Right lobe of liver (tissue), 6 donors: ENCODE measurements at places on chromosomes 13 and 19.

DNA sequence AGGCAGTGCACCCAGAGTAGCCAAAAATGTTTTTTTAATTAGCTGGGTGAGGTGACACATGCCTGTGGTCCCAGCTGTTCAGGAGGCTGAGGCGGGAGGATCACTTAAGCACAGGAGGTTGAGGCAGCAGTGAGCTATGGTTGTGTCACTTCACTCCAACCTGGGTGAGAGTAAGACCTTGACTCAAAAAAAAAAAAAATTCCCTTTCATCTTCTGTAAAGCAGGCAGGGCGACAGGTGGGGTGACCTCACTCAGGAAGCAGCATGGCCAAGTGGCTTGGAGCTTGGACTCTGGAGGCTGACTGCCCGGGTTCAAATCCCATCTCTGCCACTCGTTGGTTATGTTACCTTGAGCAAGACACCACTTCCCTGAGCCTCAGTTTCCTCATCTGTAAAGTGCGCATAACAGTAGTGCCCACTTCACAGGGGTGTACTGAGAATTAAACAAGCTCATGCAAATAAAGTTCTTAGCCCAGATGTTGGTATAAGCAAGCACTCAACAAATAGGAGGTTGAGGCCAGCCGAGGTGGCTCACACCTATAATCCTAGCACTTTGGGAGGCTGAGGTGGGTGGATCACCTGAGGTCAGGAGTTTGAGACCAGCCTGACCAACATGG lies 48.3 kb downstream of the MAP4K1 start:
- no peak for DNase-seq

DNA sequence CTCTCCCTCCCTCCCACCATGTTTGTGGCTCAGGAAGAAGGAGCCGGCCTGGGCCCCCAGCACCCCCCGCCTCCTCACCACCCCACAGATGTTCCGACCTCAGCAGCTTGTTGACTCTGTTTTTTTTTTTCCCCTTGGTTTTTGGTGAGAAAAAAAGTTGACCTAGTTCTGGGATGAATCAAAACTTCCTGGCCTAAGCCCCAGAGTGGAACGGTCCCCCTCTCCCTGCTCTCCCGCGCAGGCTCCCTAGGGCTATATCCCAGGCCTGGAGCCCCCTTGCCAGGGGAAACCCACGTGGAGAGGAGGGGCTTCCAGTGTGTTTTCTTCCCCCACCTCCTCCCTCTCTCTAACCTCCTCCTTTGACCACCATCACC lies 4.0 kb downstream of the COL5A3 start:
- no peak for DNase-seq

DNA sequence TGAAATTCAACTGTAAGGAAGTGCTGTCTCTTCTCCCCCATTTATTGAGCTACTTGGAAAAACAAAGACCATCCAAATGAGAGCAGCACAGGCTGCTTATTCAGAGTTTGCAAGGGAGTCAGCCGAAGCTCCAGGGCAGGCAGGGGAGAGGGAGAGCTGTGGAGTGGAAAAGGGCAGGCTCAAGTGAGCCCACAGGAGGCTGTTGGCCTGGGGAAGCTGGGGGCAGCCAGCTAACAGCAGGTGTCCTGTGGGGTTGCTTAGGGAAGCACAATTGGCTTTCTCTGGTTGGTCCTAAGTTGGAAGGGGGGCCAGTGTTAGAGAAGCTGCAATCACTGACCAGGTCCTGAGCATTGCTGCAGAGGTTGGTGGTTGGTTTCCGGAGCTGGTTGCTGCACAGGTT lies 23.9 kb downstream of the SLC25A42 start:
- DNase-seq, result no peak

- peak; percentile 27 for DNase-seq
Measured at GRCh38 chr19:41707502-41707812, 969 bp upstream of the CEACAM5 start.

DNA sequence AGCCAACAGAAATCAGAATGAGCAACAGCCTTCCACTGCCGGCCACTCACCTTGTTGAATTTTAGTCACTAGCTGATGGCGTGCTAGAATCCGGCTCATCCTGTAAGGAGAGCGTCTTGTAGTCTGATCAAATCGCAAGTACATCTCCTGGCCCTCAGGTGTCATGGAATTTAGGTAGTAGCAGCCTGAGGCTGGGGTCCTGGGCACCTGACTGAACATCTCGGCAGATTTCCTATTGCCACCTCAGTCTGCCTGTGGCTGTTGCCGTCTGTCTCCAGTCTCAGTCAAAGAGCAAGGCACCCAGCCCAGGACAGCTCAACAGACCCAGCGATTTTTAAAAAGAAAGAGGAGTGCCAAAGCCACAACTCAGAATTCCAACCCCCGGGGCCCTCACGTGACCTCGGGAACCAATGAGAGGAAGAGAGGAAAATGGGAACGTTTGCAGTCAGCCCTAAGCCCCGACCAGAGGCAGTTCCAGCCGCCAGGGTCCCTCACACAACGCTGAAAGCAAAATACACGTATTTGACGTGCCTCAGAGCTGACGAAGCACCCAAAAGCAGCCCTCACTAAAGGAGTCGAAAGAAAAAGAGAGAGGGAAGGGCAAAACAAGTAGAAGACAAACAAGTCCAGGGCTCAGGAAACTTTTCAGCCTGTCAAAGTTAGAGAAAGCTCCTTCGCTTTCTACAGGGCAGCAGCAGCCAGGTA lies at the start of gene STARD13:
STARD13 (minus strand) TSS at position 336 of the 705 bp plus-strand sequence; CDS start at position 219, 117 bp downstream.
- DNase-seq, result peak; percentile 96

DNA sequence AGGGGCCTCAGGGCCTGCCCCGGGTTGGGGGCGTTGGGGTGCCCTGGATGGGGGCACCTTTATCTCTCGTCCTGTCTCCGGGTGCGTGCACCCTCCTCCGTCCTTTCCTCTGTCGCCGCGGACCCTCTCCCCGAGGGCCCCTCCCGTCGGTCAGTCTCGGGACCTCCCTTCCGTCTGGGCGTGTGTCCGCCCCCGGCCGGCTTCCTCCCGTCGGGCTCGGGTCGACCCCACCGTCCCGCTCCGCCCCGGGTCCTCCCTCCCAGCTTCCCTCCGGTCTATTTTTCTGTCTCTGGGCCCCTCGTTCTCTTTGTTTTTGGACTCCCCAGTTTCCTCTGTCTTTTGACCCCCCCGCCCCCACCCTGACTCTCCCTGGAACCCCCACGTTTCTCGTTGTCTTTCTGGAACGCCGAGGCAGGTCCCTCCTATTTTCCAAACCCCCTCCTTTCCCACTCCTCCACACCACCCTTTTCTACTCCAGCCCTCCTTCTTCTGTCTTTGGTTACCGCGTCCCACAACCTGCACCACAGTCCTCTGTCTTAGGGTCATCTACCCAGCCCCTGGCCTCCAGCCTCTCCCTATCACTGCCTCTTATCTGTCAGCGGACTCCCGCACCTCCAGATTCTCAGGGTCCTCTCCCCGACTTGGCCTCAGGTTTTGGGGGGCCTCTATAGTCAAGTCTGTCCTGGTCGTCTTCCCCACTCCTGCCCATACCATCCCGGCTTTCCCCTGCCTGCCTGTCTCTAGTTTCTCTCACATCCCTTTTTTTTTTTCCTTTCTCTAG lies 757 bp downstream of the EGLN2 start:
- peak; percentile 70 for DNase-seq

- no peak for DNase-seq
Measured at GRCh38 chr19:10727685-10728201, 9.9 kb downstream of the DNM2 start.

- no peak for DNase-seq
Measured at GRCh38 chr13:42876887-42877545, 95.6 kb downstream of the FAM216B start.

GRCh38 chr19:13127051-13127450 lies 9.0 kb downstream of the NACC1 start:
- DNase-seq, result no peak

DNA sequence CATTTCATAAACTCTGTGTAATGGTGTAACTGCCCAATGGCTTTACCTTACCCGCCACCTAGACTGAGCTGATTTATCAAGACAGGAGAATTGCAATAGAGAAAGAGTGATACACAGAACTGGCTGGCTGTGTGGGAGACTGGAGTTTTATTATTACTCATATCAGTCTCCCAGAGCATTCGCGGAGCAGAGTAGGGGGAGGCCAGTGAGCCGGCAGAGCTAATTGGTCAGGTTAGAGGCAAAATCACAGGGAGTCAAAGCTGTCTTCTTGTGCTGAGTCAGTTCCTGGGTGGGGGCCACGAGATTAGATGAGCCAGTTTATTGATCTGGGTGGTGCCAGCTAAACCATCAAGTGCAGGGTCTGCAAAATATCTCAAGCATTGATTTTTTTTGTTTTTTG lies 23.4 kb upstream of the SLITRK1 start:
- DNase-seq, result no peak

- no peak for DNase-seq
Measured at GRCh38 chr19:29510701-29511265, 15.0 kb upstream of the VSTM2B start.

- DNase-seq, result no peak
Measured at GRCh38 chr13:27600711-27601110, 19.6 kb downstream of the LNX2 start.

GRCh38 chr13:110411688-110412059 lies 104.6 kb downstream of the COL4A2 start:
- DNase-seq, result no peak

DNA sequence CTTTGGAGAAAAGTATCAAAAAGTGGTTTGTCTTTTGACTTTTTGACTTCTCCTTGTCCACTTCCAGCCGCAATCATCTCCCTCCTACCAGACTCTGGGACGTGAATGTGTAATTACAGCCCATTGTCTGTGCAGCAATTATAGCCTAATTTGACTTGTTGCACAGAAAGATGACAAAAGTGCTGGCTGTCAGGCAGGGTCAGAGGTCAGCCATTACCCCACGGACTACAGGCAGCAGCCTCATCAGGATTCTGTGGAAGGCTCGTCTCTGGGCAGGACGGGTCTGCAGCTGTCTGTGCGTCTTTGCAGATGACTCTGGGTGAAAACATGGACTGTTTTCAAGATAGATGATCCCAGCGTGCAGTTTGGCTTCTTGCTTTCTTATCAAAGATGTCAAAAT lies 102.2 kb upstream of the EDNRB start:
- DNase-seq, result no peak

DNA sequence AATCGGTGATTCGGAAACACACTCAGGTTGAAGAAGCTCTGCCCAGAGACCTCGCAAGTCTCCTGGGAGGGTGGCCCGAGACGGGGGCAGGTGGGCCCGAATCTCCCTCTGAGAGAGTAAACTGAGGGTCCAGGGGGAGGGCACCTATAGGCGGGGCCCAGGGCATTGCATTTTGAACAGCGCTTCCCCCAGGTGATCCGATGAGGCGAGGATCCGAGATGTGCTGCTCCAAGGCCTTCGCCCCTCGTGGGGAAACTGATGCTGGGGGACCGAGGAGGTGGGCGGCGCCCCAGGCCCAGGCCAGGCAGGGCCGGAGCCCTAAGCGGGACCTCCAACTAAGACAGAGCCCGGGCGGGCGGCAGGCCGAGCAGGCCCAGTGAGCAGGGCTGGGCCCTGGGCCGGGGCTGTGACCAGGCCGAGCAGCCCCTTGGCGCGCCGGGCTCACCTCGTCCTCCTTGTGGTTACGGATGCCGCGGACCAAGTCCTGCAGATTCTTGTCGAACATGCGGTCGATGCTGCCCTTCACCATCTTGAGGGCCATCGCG lies 500 bp downstream of the AP3D1 start:
- no peak for DNase-seq

DNA sequence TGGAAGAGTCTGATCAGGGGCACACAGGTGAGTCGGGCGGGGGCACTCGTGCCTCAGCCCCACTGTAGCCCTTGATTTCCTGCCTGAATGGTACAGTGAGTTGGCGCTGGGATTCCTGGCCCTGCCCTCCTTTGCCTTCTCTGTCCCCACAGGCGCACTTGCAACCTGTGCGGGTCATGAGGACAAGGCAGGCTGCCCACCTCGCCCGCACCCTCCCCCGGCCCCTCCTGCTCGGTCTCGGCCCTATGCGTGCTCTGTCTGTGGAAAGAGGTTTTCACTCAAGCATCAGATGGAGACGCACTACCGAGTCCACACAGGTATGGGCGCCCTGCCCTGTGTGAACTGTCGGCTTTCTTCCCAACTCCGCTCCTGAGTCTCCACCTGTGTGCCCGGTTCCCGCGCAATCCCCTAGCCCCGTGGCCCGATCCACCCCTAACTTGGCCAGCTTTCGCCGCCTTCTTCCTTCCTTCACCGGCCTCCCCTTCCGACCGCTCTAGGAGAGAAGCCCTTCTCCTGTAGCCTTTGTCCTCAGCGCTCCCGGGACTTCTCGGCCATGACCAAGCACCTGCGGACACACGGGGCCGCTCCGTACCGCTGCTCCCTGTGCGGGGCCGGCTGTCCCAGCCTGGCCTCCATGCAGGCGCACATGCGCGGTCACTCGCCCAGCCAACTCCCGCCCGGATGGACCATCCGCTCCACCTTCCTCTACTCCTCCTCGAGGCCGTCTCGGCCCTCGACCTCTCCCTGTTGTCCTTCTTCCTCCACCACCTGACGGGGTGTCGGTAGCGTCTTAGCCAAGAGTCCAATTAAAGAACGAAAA lies 1.6 kb upstream of the KMT2B start:
- peak; percentile 80 for DNase-seq

DNA sequence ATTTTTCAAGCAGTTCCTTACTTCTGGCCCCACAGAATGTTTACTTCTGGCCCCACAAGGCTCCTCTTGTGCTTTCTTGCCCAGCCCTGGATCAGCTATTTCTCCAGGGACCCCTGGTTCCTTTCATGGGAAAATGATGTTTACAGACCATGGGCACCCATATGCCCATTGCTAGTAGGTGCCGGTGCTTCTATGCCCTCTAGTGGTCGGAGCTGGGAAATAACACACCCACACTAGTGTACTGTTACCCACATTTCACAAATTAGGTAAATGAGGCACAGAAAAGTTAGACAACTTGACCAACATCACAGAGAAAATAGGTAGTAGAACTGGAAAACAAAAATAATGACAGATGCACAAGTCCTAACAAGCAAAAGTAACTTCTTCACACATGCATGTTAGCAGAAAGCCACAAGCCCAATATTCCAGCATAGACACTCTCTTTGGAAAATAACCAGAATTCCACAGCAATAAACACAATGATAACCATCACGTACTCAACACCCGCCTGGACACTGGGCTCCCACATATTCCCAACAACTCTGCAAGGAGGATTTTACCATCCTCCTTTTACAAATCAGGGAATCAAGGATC lies 1.3 kb upstream of the CEACAM6 start:
- no peak for DNase-seq

- peak; percentile 87 for DNase-seq
Measured at GRCh38 chr19:1097810-1098176, 2.6 kb upstream of the POLR2E start.

- no peak for DNase-seq
Measured at GRCh38 chr13:29476046-29476445, 119.4 kb downstream of the SLC7A1 start.
